Activated naive CD4-positive, alpha-beta T cell (primary cell): ENCODE measurements at places on chromosomes 5 and 9.

- DNase-seq: no peak
Measured at GRCh38 chr9:6239694-6240093, 24.1 kb downstream of the IL33 start.

- DNase-seq: no peak
Measured at GRCh38 chr9:127179633-127180441, 57.4 kb upstream of the ANGPTL2 start.

DNA sequence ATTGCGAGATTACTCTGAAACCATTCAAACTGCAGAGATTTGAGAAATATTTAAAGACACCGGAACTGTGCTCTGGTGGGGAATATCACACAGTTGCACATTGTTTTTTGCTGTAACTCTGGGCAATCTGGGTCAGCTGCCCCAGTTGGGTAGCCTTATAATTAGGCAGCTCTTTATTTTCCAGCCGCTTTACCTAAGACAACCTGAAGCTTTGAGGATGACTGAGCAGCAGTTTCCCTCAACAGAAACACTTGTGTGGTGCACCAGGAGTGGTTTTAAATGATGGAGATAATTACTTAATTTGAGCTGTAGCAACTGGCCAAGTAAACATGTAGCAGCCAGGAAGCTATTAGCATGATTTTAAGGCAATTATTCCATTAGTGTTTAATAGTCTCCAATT, 2.9 kb downstream of the PLCXD3 start:
- no peak for DNase-seq

DNA sequence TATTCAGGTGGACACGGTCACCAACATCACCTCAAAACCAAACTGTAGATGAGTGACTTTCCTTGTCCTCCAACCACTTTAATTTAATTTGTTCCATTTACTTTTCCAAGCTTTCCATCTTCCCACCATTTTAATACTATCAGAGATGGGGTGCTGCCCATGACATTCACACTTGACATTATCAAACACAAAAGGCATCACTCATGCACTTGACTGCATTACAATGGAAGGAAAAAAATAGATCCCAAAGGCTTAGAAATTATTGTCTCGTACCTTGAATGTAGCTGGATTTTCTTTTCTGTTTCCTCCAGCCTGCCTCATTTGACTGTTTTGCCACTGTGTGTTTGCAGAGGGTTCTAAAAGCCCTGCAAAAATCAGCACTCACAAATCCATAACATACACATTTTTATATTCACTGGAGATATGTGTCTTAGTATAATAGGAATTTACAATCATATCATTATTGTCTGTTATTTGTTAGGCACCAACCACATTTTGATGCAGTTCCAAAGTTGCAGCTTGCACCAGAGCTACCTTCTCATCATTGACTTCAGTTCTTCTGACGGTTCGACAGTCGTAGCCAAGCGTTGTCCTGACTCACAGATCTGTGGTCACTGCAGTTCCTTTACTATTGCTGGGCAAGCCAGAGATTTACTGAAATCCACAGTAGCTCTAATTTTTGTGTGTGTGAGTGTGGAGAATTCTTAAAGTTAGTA, 712.3 kb upstream of the WWC1 start:
- no peak for DNase-seq

- DNase-seq: no peak
Measured at GRCh38 chr9:107875571-107875980, 386.0 kb upstream of the KLF4 start.

GRCh38 chr5:127875235-127876021, 172.2 kb downstream of the CCDC192 start:
- no peak for DNase-seq

- no peak for DNase-seq
Measured at GRCh38 chr9:127923771-127924170, 6.8 kb downstream of the PIP5KL1 start.

GRCh38 chr9:86697999-86698398, 249.3 kb downstream of the GAS1 start:
- DNase-seq: no peak

- no peak for DNase-seq
Measured at GRCh38 chr5:32325062-32325461, 12.3 kb upstream of the MTMR12 start.

DNA sequence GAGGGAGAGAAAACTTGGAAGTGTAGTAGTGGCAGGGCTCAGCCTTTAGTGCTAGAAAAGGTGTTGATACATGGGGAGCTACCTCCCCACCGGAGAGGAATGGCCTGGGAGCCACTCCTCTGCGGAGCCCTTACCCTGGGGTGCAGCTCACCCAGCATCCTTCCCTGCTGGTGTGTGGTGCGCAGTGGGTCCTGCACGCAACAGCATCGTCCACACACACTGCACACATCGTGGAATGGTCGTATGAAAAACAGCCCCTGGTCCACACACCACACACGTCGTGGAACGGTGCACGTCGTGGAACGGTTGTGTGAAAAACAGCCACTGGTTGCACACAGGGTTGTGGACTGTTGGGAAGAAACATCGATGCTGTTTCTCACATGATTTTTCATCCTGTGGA, 16.1 kb upstream of the AHRR start:
- DNase-seq: no peak

DNA sequence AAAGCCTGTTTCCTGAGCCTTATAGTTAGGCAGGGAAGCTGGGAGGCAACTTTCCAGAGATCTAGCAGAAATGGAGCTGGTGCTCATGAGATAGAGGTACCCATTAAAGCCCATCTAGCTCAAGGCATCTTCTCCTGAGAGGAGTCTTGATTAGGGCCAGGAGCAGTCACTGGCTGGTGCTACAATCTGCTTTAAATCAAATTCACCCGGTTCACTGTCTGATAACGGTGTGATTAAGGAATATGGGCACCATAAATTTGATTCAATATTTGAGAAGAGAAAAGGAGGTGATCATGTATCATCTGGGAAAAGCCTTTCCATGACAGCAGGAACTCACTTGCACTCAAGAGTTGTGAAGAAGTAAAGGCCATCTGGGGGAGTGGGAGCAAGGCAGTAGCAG, 23.9 kb upstream of the NR5A1 start:
- DNase-seq: no peak
